Cerebellar nuclear complex (tissue), 1 donor: ENCODE measurements at places on chromosomes 6 and 20.
A peak's percentile ranks its signal among the peaks of the same experiment; 100 is the strongest.

- DNase-seq: no peak
Measured at GRCh38 chr6:54335871-54336270, 27.6 kb downstream of the TINAG start.

- DNase-seq: no peak
Measured at GRCh38 chr6:20317430-20317829, 84.2 kb upstream of the E2F3 start.

- DNase-seq: no peak
Measured at GRCh38 chr6:167211881-167212712, 54.3 kb upstream of the GPR31 start.

- no peak for DNase-seq
Measured at GRCh38 chr6:135291288-135292076, 110.4 kb downstream of the MYB start.

DNA sequence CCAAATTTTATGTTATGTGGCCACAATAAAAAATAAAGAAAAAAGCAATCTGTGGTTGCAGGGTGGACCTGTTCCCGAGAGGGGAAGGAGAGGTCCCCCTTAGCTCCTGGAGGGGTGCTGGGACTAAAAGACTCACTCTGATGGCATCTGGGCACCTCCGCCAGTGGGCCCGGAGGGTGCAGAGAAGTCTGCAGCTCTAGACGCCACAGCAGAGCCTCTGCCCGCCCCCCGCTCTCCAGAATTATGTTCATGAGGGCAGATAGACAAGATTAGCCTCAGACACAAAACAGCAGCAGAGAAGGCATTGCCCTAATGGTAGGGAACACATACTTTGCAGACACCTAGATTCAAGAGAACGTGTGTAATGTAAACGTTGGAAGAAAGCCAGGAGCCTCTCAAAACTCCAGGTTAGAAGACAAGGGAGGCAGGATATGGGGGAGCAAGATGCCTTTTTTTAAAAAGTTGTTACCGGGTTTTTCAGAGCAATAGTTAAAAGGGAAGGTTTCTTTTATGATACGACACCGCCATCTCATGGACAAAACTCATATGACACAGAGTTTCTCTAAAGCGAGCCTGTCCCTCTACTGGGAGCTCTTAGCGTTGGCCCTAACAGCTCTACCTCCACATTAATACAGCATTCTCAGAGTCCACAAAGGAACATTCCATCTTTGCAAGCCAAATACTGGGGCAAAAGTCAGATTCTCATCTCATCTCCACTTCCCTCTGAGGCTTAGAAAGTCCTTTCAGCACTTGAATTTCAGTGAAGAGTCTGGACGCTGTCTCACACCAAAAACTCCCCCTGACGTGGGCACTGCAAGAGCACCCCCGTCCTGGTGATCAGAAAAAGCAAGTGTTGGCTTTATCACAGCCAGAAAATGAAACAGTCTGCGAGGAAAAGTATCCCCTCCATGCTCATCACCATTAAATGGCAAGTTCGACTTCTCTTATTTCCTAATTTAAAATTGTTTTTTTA lies 47.2 kb downstream of the FOXF2 start:
- DNase-seq: peak; percentile 42

DNA sequence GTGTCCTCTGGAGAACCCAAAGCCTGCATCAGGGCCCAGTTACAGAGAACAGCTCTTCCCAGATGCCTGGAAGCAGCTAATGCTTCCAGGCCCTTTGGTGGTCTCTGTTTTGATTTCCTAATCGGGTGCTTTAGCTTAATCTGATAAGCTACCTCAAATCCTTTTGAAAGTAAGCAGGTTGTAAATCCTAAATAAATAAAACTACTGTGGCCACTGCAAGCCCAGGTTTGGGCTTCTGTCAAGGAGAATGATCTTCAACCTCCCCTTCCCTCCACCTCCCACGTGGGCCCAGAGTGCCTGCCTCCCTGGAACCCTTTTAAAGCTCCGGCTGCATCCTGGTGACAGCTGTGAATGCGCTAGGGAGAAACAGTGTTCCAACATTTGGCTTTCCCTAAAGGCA lies 25.2 kb upstream of the FYN start:
- no peak for DNase-seq

DNA sequence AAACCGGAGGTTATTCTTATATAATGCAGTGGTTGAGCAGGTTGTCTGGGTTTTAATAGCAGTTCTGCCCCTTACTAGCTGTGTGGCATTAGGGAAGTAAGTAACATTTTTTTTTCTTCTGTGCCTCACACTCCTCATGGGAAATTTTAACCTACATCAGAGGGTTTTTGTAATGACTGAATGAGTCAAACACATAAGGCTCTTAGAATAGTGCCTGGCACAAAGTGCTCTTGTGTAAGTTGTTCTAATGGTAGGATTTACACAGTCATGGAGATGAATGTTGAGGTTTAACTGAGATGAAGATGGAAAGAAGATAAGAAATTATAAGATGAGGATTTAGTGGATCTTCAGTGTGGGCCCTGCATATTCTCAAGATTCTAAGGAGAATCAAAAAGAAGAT lies 68.4 kb upstream of the PHIP start:
- no peak for DNase-seq

DNA sequence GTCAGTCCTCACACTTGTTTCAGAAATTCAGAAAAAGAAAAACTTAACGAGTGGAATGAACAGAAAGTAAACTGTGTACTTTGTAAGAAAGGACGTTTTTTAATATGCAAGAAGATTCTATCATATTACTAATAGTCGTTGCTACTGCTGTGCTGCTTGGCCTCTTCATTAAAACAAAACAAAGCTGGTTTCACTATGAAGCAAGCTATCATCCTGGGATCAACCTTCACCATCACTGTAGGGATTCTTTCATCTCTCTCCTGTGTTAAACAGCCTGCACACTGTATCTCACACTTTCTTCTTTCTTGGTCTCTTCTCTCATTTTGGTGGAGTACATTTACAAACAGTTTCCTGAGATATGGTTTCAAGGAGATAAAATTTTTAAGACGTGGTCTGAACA lies 284.2 kb downstream of the BTBD9 start:
- DNase-seq: no peak

GRCh38 chr6:16267428-16268263 lies 29.3 kb downstream of the GMPR start:
- DNase-seq: no peak

DNA sequence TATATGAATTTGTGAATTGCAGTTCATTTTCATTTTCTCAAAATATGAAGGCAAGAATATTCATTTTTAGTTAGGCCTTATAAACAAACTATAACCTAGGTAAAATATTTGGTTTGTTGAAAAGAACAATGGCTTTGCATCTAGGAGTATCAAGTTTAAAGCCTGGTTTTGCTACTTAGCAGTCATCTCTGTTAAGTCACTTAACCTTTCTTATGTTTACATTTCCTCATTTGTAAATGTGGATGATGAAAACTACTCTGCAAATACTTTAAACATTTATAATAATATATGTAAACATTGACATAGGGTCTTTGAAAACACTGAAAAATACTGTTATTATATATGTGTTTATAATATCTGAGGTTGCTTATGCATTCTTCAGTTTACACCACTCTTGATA lies 135.5 kb downstream of the CENPW start:
- DNase-seq: no peak

DNA sequence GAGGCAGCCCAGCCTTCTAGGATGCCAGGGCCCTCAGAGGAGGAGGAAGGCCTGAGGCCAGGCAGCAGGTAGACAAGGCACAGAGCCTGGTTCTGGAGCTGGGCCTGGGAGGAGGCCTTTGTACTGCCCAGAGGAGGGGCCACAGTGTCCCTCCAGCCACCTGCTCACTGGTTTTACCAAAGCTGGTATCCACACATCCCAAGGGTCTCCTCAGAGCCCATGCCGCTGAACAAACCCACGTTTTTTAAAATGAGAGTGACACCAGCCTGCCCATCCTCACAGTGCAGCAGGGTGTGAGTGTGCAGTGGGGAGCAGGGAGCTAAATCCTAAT lies 162.7 kb downstream of the LY86 start:
- DNase-seq: no peak

DNA sequence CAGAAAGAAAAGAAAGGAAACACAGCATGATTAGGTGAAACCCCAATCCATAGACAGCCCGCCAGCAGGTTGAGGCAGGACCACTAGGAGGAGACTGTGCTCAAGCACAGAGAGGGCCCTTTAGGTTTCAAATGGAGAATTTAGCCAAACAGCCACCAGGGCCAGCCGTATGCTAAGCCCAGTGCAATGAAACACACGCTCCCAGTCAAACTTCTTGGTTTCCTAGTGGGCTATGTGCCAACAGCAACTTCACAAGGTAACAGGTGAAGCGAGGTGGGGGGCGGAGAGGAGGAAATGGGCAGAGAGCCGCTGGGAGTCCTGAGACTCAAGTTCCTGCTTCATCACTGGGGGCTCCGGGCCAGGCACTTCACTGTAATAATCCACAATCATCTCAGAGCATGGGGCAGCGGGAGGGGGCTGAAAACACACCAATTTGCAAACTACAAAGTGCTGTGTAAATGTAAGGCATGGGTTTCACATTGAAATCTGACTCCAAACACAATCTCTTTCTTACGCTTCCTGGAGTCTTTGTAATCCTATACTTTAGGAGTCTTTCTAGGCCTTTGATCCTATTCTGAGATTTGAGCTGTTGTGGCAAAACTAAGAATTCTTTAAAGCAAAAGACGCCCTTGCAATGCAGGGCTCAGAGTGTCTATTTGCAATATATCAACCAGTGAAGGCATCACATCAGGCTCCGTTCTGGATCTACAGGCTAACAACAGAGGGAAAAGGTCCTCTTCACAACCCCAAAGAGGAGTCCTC lies 117.3 kb downstream of the OPRM1 start:
- no peak for DNase-seq

GRCh38 chr6:2412731-2413130 lies 167.3 kb upstream of the GMDS start:
- no peak for DNase-seq
